Stimulated activated CD8-positive, alpha-beta memory T cell treated with anti-CD3 and anti-CD28 coated beads, Interleukin-2, amount 100 ng/mL, for 1 hour (primary cell): ENCODE measurements at places on chromosomes 12 and 14.

DNA sequence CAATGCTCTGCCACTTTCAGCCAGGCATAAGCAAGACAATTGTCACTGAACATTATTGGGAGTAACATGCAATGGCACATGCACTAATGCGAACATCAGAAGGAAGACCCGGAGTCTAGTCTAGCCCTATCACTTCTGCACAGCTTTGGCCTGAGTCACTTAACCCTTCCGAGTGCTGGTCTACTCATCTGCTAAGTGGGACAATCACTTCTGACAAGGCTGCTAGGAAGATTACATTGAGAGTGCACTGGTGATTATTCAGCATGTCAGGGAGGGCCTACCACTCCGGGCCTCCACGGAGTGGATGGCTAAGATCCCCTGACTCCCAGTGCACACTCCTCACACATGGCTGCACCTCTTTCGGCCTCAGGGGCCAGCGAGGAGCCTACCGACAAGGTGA, 240.9 kb downstream of the DPF3 start:
- DNase-seq: no peak

GRCh38 chr14:76995279-76996035, 33.1 kb downstream of the IRF2BPL start:
- DNase-seq: no peak

- DNase-seq: no peak
Measured at GRCh38 chr14:52325126-52325525, 11.0 kb downstream of the PTGER2 start.

- DNase-seq: no peak
Measured at GRCh38 chr14:29232711-29233110, 466.1 kb downstream of the FOXG1 start.

DNA sequence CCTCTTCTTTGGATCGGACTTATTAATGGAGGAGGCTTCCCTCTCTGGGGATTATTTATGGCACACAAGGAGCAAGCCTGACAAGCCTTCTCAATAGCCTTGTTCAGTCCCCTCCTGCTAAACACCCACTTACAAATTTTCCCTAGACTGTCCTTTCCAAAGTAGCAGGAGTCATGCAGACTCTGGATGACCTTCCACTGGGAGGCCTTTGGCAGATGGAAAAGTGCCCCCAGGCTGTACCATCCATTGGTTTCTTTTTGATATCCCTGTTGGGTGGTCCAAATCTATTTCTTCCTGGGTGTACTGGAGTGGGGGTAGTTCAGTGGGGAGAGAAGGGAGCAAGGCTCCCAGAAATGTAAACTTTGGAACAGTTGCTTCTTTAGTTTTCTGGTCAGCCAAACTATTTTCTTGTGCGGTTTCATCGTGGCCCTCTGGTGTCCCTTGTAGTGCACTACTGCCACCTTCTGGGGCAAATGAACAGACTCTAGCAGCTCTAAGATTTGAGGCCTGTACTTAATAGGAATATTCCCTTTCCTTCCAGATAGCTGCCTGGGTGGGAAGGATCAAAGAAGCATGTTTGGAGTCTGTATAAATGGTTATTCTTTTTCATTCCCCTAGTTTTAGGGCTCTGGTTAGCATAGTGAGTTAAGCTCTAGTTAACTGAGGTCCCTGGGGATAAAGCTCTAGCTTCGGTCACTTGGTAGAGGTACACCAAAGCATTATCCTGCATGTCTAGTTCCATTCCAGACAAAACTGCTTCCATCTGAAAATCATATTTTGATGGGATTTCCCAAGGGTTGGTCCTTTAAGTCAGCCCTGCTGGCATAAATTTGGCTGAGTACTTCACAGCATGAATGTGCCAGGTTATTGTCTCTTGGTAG, 409.5 kb downstream of the SLC6A15 start:
- DNase-seq: no peak

- no peak for DNase-seq
Measured at GRCh38 chr14:32366986-32367385, 37.9 kb downstream of the AKAP6 start.

DNA sequence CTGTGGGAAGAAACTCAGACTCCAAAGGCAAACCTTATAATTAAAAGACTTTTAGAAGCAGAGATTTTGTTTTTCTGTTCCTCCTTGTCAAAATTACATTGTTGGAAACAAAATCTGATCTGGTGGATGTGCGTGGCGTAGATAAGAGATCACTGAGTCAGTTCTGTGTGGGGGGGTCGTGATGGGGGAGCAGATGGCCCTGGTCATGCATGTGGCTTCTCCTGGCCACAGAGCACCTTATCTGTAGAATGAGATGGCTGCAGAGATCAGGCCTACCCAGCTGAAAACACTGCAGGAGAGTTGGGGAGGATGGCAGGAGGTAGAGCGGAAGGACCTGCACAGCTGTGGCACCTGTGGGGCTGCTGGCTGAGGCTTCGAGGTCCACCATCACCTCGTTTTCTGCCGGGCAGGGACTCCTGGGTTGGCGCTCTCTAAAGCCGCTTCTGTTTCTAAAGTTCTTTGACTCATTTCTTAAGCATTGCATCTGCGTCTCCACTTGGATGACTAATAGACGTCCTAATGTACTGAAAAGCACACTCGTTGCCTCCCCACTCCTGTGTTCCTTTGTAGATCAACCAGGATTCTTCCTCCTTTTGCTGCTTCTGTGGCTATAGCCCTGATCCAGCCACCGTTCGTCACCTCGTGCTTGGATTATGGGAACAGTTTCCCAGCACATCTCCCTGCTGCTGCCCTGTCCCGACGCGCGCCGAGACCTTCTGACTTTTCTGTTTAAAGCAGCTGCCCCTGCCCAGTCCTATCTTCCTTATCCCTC, 93.4 kb downstream of the TSPAN9 start:
- DNase-seq: no peak

- DNase-seq: no peak
Measured at GRCh38 chr14:73180385-73180805, 44.1 kb downstream of the PSEN1 start.

- DNase-seq: no peak
Measured at GRCh38 chr14:51382506-51382905, 142.5 kb downstream of the TMX1 start.

- no peak for DNase-seq
Measured at GRCh38 chr14:81313775-81314429, 86.2 kb downstream of the STON2 start.

GRCh38 chr12:105993766-105994555, 144.8 kb downstream of the NUAK1 start:
- no peak for DNase-seq

GRCh38 chr12:118704527-118705241, 276.7 kb upstream of the SRRM4 start:
- DNase-seq: no peak

DNA sequence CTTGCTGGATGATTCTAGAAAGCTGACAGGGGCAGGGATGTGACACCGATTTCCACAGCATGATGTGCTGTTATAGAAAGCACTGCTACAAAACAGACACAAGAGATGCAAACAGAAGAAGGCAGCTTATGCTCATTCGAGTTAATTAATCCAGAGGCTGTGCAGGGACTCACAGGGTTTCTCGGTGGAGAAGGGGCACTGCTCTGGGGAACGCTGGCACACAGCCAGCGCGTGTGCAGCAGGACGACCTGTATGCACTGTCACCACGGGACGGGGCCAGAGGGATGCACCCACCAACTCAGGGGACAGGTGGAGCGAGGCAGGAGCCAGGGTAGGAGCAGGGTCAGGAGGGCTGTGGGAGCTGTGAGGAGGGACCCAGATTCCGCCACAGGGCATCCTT, 143.5 kb downstream of the RIMBP2 start:
- no peak for DNase-seq

DNA sequence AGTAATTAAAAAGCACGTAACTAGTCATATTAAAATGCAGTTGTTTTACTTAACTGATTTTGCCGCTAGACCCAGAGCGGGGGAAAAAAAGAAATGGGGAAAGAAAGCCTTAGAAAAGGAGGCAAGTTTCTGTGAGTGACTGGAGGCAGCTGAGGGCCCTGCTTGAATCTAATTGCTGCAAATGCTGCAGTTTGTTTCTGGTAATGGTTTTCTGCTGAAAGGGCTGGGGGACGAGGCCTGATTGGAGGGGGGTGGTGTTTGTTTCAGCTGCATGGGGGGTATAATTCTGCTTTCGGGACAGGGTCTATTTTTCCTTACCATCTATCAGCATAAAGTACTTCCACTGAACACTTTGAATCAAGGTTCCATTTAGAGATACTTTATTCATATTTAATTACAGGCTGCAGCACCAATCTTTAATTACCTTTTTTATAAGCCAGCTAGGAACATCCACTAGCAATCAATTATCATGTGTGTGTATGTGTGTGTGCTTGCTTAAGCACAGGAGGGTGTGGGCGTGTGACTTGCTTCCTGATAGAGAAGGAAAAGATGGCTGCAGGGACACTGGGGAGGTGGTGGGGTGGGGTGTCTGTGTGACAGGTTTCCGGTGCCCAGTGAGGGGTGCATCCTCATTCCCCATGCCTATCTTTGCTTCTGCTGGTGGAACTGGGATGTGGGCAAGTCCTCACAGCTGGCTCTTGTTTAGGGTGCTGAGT, 83.4 kb downstream of the ADCK1 start:
- DNase-seq: no peak

GRCh38 chr12:116314477-116314876, 37.0 kb upstream of the MED13L start:
- no peak for DNase-seq

- no peak for DNase-seq
Measured at GRCh38 chr12:39237004-39237403, 205.9 kb downstream of the KIF21A start.

DNA sequence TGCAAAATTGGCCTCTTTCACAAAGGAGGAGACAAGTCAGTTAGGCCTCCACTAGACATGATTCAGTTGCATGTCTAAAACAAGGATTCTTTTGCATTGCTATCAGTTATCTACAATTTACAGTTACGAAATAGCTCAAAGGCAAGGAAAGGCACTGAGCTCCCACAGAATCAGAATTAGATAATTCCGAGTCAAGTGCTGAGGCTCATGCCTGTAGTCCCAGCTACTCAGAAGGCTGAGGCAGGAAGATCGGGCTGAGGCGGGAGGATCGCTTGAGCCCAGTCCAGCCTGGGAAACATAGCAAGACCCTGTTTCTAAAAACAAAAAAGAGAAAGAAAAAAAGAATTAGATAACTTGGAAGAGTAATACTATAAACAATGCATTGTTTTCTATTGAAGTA, 12.3 kb upstream of the RTRAF start:
- DNase-seq: no peak

DNA sequence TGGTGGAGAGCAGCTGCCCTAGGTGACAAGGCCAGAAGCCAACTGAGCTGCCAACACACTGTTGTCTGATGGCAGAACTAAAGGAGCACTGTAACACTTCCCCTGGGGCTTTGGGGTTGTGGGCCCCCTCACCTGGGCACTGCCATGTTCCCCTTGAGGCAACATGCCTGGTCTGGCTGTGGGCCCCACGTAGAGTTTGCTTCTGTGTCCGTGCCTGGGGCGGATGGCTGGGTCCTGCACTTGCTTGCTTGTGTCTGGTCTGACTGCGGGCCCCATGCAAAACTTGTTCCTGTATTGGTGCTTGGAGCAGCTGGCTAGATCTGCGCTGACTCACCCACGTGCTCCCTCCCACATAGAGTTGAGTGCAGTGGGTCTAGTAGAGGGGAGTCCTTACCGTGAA, 78.4 kb downstream of the MNAT1 start:
- no peak for DNase-seq

DNA sequence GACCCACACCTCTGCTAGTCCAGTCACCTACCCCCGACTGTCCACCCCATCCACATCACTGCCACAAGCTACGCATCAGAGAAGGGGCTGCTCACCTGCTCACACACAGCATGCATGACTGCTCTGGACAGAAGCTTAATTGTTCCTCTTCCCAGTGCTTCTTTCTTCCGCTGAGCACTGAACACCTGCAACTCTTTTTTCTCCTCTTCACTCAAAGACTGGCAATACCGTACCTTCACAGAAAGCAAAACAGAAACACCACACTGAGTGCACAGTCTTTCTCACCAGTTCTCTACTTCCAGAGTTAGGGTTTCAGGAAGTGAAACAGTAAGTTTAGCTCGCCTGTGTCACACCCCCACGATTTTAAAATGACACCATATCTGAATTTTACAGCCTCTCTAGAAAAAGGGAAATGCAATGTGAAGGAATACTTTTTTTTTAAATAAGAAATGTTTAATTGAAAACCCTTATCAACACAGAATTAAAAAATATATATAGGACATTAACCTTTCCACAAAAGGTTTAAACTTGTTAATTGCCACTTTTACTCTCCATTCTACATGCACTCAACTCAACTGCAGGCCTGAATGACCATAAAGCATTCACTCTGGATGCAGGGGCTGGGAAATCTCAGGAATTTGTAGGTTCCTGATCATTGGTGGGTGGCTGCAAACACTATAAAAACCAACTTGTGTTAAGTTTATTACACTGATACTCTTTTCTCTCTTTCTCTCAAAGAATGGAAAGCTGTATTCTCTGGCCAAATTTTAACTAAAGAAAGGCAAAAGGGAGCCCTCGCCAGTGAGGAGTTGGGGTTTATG, 120.0 kb downstream of the PRICKLE1 start:
- DNase-seq: no peak

DNA sequence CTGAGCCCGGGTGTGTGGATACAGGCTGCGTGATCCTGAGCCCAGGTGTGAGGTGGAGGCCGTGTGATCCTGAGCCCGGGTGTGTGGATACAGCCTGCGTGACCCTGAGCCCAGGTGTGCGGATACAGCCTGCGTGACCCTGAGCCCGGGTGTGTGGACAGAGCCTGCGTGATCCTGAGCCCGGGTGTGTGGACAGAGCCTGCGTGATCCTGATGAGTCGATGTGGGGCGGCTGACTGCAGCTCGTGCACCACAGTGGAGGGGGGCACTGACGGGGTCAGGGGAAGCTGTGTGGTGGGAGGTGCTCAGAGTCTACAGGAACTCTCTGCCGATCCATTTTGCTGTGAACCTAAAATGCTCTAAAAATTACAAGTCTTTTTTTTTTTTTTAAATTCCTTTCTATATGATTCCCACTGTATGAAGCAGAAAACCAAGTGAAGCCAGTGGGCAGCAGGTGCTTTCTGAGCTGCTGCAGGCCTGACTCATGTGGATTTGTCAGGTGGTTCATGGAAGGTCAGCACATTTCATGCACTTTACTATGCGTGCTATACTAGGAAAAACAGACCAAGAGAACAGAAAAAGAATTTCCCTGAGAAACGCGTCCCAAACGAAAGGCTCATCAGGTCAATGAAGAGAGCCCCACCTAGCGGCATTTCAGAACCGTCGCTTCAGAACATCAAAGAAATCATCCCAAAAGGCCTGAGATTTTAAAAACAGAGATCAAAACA, 19.3 kb downstream of the BRF1 start:
- DNase-seq: no peak

DNA sequence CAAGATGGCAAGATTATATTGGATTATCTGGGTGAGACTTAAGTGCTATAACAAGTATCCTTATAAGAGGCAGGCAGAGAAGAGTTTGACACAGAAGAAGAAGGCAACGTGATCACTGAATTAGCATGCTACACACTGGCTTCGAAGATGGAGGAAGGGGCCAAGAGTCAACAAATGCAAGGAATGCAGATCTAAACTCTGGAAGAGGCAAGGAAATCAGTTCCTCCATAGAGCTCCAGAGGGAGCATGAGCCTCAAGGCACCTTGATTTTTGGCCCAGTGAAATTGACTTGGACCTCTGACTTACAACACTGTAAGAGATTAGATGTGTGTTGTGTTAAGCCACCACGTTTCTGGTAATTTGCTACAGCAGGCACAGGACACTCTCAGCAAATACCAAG, 536.4 kb upstream of the SEL1L start:
- no peak for DNase-seq

GRCh38 chr12:83335748-83336147, 649.0 kb downstream of the TMTC2 start:
- no peak for DNase-seq

- DNase-seq: no peak
Measured at GRCh38 chr12:105352052-105352451, 21.6 kb downstream of the C12orf75 start.

GRCh38 chr12:91947459-91947858, 198.2 kb downstream of the BTG1 start:
- no peak for DNase-seq
